Fibroblast of skin of scalp (primary cell): ENCODE measurements at places on chromosomes 7 and 10.

DNA sequence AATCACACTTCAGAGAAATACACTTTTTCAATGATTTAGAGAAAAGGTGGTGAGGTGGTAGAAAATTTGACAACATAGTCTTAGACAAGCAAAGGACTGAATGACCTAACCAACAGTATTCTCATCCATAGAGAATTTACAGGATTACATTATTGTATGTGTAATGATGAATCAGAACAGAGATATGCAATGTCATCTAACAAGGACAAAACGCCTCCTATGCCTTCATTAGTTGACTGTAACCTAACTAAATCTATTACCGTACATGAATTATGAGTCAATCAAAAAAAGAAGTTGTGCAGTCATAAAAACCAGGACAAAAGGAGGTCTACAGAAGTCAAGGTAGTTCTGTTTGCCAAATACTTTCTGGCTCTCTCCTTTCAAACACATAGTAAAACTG lies 66.5 kb downstream of the RAB11FIP2 start:
- peak; percentile 72 for DNase-seq

DNA sequence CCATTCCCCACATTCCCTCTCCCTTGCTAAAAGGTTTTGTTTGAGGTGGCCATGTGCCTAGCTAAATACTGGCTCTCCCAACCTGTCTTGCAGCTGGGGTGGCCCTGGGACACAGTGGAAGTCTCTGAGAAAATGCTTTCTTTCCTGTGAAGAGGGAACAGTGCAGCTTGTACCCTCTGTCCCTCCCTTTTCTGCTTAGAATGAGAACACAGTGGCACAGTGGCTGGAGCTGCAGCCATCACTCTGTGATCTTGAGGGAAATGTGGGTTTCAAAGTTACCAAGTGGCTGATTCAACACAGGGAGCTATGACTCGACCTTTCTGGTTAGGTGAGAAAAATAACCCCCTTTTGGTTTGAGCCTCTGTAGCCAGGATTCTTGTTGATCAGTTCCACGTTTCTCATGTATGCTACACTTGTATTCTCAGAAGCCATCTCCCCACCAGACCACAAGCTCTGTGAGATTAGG lies 62.7 kb upstream of the CARD11 start:
- no peak for DNase-seq

- DNase-seq, result no peak
These were observed 770.8 kb downstream of the ANKRD7 start for GRCh38 chr7:118995350-118995749.

- DNase-seq, result peak; percentile 91
These were observed 224.2 kb upstream of the AUTS2 start for GRCh38 chr7:69374044-69374425.
